ENCODE measurements at places on chromosomes 5 and 9.

GRCh38 chr5:169251333-169252084 lies 49.4 kb downstream of the SLIT3 start:
- DNase-seq: no peak

- no peak for DNase-seq
Measured at GRCh38 chr9:86096386-86096785, 3.0 kb downstream of the GOLM1 start.

- DNase-seq: no peak
Measured at GRCh38 chr5:170341545-170341944, 44.0 kb upstream of the LCP2 start.

- DNase-seq: no peak
Measured at GRCh38 chr9:72254901-72255545, 105.8 kb downstream of the GDA start.

- DNase-seq: no peak
Measured at GRCh38 chr5:29304545-29304944, 1888.9 kb upstream of the CDH6 start.

GRCh38 chr5:159257629-159258283 lies 5.3 kb upstream of the UBLCP1 start:
- DNase-seq: no peak

- DNase-seq: no peak
Measured at GRCh38 chr9:113648048-113648447, 184.5 kb downstream of the RGS3 start.

DNA sequence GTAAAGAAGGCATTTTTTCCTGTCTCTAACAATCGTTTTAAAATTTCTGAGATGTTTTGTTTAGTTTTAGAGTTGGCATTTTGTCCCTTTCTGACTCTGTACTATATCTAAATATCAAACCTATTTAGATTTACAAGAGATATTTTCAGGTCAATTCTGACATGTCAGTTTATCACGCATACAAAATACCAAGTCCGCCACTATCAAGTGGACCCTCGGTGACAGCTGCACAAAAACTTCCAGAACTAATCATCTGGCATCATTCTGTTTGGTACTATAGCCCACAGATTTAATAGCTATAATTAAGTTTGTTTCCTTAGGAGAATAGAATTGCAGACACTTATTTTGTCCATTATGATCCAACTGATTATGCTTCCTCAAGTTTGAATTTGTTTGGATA lies 1278.2 kb downstream of the CDH12 start:
- no peak for DNase-seq

GRCh38 chr9:5557606-5558587 lies 47.6 kb downstream of the PDCD1LG2 start:
- no peak for DNase-seq

DNA sequence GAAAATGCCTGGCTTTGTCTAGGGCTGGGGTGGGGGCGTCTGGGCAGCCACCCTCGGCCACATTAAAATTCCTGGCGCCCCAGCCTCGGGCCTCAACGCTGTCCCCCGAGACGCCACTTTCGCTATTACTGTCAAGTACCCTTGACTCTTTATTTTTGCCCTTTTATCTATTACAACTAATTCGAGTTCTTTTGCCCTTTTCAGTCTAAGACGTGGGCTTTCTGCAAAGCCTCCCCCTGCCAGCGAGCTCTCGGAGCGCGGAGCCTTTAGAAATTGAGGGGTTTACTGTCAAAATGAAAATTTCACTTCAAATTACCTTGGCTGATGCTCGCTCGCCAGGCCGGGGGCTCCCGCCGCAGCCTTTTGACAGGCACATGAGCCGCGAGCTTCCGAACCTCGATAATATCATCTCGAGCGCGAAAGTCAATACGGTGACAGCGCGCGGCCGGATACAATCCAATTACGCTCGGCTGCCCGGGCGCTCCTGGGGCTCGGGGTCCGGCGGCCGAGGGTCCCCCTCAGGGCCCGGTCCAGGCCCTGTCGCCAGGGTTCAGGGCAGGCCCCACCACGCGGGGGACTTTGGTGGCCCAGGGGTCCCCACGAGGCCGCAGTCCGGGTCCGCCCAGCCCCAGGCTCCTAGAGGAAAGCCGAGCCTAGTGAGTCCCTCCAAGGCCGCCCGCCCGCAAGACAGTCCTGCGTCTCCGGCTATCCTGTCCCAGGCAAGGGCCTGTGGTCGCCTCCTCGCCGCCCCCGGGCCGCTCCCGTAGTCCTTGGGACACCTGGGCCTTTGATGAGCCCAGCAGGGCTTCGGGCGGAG lies 6.7 kb downstream of the IRX4 start:
- DNase-seq: no peak

GRCh38 chr5:158413122-158413680 lies 554.3 kb upstream of the CLINT1 start:
- DNase-seq: no peak

GRCh38 chr9:137797206-137798120 lies 80.1 kb upstream of the CACNA1B start:
- DNase-seq: no peak

DNA sequence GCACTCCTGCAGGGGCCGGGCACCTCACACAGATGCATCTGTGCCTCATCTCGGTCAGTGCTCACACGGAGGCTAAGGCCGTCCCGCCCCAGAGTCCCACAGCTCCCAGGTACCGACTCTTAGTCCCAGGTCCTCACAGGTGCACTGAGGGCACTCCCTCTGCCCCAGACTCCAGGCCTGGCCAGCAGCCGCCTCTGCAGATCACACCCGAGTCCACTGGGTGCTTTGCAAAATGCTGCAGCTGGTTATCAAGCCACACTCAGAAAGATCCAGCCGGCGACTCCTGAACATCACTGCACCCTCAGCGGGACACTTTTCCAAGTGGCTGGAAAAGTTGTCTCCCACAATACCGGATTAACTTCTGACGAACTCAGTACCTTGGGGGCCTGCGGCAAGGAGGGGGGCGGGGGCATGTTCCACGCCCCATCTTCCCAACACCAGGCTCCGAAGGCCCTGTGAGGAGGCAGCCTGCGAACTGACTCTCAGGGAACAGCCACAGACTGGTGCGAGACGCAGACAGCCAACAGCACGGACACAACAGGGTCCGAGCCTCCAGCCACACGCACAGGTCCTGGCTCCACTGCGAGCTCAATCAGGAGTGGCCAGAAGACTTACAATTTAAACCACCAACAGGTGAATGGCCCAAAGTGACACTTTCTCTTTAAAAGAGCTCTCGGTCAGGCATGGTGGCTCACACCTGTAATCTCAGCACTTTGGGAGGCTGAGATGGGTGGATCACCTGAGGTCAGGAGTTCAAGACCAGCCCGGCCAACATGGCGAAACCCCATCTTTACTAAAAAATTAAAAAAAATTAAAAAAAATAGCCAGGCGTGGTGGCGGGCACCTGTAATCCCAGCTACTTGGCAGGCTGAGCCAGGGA lies 4.0 kb downstream of the BRD3 start:
- DNase-seq: no peak

DNA sequence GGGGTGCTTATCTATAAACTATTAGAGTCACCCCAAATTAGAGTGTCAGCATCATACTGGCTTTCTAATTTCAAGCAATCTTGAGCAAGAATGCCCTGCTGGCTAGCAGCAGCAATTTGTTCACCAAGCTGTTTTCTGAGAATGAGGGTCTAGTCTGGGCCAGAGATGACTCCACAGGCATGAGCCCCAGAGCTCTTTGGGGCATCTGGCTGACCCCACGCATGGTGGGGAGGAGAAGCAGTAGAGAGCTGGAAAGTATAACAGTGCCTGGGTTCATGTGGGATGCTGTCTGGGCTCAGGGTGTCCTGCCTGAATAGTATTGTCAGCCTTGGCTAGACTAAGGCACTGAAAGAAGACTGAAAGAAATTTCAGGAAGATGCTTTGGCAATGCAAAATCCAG lies 64.9 kb downstream of the C6 start:
- DNase-seq: no peak

DNA sequence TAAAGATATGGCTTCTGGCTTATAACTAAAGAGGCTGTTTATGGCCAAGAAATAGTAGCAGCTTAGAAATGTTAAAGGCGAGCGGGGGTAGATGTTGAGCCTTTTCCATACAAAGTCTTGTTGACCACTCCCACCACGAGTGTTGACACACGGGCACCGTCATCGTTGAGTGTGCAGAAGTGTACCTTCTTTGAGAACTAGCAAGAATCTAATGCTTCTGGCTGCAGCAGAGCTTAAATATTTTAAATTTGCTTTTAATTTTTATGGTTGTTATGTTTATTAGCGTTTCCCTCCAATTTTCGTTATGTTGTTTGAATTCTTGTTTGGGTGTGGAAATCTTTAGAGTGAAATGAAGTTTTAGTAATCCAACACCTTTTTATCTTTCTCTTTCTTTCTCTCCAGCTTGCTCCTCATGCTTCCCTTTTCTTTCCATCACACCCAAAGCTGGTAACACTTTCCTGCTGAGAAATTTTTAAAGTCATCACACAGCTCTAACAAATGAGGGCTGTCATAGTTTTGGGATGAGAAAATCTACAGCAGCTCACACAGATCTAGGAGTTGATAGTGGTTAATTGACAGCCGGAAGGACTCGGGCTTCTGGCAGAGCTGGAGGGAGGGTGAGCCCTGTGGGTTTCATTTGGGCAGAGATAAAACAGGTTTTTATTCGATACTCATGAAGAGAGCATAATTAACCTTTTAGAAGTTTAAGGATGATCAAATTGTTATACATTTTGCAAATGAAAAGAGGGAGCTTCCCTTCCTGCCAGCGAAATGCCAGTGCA lies 120.1 kb upstream of the ZNF608 start:
- DNase-seq: no peak

DNA sequence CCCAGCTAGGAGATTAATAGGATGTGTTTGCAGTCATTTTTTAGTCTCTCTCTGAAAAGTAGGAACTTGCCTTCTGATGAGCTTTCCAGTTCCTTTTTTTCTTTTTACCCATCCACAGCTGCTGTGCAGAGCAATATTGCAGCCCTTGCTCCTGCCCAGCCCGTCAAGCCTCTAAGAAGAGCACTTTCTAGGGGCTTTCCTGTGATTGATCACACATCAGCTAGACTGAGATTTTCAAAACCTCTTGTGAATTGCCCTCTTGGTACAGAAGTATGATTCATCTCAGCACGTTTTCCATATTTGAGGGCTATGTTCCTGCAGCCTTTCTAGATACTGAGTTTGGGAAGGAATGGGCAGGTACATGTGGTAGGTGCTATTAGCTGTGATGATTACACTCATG lies 93.9 kb downstream of the GALNT10 start:
- no peak for DNase-seq

DNA sequence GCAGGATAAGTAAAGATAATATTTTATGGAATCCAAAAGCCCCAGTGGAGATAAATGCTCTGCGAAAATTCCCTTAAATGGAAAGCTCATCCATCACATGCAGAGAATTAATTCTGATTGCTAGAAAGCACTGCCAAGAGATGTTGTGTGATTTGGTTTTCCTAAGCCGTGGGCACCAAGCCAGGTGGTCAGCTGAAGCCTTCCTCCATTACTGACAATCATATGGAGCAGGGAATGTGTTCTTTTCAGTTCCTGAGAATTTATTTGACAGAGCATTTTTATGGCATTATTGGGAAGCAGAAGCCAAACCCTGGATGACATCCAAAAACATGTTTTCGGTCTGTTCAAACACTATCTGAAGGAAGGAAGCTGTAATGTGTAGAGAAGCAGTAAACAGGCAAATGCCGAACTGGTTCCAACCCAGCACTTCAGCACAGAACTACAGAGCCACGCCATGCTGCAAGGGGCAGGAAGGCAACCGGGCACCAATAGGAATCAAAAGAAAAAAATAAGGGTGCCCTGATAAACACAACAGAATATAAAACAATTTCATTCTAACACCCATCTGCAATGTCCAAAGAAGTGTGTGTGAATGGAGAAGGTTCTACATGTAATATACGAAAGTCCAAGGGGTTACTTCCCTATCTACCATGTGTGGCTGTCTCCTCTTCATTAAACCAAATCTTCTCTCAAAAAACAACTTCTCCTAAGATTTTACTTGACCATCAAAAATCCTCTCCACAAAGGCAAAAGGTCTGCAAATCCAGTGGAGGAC lies 12.3 kb downstream of the ARSB start:
- DNase-seq: no peak

- no peak for DNase-seq
Measured at GRCh38 chr9:99726758-99727157, 94.9 kb upstream of the NR4A3 start.

GRCh38 chr5:15683332-15683731 lies 183.4 kb downstream of the FBXL7 start:
- DNase-seq: no peak

DNA sequence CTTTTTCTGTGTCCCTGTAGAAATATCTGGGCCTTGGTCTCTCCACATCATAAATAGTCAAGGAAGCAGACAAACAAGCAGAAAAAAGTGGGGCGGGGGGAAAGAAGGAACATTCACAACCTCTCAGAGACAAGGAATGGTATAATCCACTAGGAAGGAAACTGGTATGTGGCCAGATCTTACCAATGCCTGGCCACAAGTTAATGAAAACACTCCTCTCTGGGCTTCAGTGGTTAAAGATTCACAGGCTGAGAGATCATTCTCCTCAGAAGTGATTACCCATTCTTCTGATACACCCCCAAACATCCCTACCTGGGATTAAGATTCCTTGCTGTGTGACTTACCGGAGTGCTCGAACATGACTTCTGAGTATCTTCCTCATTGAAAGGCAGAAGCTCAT lies 290.6 kb downstream of the MARCHF11 start:
- no peak for DNase-seq

- no peak for DNase-seq
Measured at GRCh38 chr5:144710637-144711036, 540.0 kb downstream of the KCTD16 start.

GRCh38 chr9:745761-746380 lies 95.6 kb upstream of the DMRT1 start:
- no peak for DNase-seq

DNA sequence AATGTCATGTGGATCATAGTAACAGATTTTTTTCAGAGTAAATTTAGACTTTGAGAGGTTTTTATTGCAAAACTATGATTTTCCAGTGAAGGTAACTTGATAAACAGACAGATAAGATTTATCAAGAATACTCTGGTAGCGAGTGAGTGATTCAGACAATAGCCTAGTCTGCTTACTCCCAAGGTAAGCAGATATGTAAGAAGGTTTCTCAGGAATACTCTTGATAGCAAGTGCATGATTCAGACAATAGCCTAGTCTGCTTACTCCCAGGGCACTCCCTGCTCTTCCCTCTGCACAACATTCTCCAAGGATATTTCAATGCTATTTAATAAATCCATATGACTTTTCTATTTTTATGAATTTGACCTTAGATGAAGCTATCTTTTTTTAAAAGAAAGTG lies 1881.5 kb downstream of the EFNA5 start:
- no peak for DNase-seq

- peak; percentile 28 for DNase-seq
Measured at GRCh38 chr9:114718801-114719221, 36.8 kb upstream of the TEX48 start.
